ENCODE measurements at places on chromosomes 6 and 20.

DNA sequence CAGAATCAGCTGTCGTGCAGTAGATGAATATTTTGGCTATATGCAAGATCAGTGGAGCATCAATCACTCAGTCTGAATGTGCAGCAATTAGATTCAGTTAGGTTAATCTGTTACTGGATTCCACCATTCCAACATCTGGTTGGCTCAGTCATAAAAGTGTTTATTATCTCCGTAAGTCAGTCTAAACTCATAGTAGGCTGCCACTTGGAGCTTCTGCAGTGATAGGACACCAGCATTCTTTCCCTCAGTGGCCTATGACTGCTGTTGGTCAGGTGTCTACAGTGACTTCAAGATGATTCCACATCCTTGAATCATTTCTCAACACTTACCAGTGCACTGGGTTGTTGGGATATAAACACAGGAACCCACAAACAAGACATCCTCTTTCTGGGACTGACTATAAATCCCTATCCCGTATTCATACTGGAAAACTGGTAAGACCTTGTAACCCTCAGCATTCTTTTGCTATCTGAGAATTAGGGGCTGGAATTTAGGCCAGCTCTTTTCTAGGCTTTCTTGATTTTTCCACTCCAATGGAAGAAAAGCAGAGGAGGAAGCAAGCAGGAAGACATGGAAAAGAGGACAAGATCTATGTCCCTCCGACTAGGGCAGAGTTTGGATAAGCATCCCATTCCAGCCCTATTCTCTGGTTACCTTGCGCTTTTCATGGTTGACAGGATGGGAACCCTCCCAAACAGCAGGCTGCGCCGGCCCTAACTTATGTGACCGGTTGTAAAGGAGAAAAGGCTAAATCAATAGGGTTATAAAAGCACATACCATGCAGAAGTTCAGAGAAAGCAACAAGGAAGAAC, 919.6 kb downstream of the KIF16B start:
- no peak for DNase-seq

GRCh38 chr6:86217906-86218305, 575.2 kb upstream of the SYNCRIP start:
- no peak for DNase-seq

- DNase-seq: no peak
Observed at GRCh38 chr6:43036712-43037111, 15.3 kb downstream of the RRP36 start.

- DNase-seq: peak; percentile 59
Observed at GRCh38 chr6:34056305-34057108, 89.4 kb downstream of the GRM4 start.

DNA sequence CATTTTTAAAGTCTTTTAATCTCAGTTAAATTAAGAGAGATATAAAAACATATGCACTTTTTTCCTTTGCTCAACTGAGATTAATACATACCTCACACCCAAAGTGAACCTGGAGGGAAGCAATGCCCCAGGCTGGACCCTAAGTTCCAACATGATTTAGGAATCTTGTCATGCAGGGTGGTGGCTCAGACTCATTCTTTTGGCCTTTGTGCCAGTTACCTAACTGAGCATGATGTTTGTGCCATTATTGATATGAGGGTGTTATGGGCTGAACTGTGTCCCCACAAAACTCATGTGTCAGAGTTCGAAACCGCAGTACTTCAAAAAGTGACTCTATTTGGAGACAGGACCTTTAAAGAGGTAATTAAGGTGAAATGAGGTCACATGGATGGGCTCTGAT, 188.0 kb downstream of the ARHGAP18 start:
- DNase-seq: no peak

- no peak for DNase-seq
Observed at GRCh38 chr6:52582996-52583395, 6.1 kb upstream of the TRAM2 start.

DNA sequence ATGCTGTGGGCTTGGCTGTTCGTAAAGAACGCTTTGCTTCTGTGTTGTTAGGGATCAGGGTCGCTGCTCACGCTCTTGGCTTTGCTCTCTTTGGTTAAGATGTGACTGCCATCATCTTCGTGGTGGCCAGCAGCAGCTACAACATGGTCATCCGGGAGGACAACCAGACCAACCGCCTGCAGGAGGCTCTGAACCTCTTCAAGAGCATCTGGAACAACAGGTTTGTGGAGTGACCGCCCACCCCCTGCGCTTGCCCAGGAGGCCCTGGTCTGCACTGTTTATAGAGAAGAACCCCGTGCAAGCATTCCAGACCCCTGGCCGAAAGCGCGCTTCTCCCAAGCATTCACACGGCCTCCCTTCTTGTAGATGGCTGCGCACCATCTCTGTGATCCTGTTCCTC, 57.1 kb downstream of the GNAS start:
- DNase-seq: no peak

Measured in D341Med (cell line).